ENCODE measurements at places on chromosomes 11 and 22. TPM values are rescaled to one million over a fixed set of nuclear protein-coding genes. Genes with fewer than 3 reads are reported as not detected.

The ACRV1 gene
- total RNA-seq, result not detected

The CASP5 gene
- total RNA-seq, result not detected

The IL18 gene
- 68.3 TPM for total RNA-seq

The ADSL gene
- 112 TPM for total RNA-seq

The MPPED2 gene
- not detected for total RNA-seq

The CHADL gene
- not detected for total RNA-seq

The PHLDA2 gene
- total RNA-seq, result 34.4 TPM

The APOL6 gene
- total RNA-seq, result 2.6 TPM

The RTN4RL2 gene
- total RNA-seq, result 1.6 TPM

The CSF2RB gene
- total RNA-seq, result 0.02 TPM

The MMP12 gene
- 0.10 TPM for total RNA-seq

The CCDC85B gene
- total RNA-seq, result 27.3 TPM

The MEI1 gene
- 2.7 TPM for total RNA-seq

The INS gene
- total RNA-seq, result not detected

The SLC22A9 gene
- not detected for total RNA-seq

The TIGD3 gene
- 2.0 TPM for total RNA-seq

The KIF18A gene
- total RNA-seq, result 46.4 TPM

The NPTXR gene
- total RNA-seq, result 2.7 TPM

The P2RX3 gene
- not detected for total RNA-seq

The OR10A2 gene
- total RNA-seq, result not detected

The RAG2 gene
- total RNA-seq, result not detected

The ALDH3B2 gene
- not detected for total RNA-seq

The PATE4 gene
- total RNA-seq, result not detected

The TSSK2 gene
- not detected for total RNA-seq

The RFPL2 gene
- total RNA-seq, result not detected

The SYT8 gene
- 2.1 TPM for total RNA-seq

The BCO2 gene
- 0.10 TPM for total RNA-seq

The AGBL2 gene
- 2.8 TPM for total RNA-seq

The CNTF gene
- 0.41 TPM for total RNA-seq

The THY1 gene
- 276 TPM for total RNA-seq

The ALDH3B1 gene
- 54.0 TPM for total RNA-seq

The NUMA1 gene
- 113 TPM for total RNA-seq

The KLHDC7B gene
- 0.17 TPM for total RNA-seq

The CARNS1 gene
- total RNA-seq, result 0.05 TPM

The TBX1 gene
- 7.4 TPM for total RNA-seq

The POU2AF3 gene
- not detected for total RNA-seq

The GALR3 gene
- total RNA-seq, result not detected

The ADM2 gene
- not detected for total RNA-seq
